ENCODE measurements at places on chromosomes 12 and 14.

GRCh38 chr12:40117818-40118217, 11.9 kb upstream of the SLC2A13 start:
- no peak for DNase-seq

DNA sequence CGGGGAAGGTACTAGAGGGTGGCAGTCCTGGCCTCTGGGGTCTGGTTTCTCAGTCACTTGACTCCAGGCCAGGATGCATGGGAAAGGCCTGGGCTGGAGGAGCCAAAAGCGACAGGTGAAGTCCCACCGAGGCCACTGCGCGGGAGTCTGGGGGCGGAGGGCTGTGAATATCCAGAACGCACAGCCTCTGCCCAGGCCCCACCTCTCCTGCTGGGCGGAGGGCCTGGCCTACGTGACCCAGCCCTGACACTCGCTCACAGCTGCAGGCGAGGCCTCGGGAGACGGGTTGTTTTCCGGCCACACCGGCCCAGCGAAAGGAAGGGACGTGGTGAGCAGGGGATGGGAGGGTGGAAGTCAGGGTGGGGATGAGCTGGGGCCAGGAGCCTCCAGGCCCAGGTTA, 91.2 kb downstream of the RFLNA start:
- DNase-seq: peak; percentile 75

DNA sequence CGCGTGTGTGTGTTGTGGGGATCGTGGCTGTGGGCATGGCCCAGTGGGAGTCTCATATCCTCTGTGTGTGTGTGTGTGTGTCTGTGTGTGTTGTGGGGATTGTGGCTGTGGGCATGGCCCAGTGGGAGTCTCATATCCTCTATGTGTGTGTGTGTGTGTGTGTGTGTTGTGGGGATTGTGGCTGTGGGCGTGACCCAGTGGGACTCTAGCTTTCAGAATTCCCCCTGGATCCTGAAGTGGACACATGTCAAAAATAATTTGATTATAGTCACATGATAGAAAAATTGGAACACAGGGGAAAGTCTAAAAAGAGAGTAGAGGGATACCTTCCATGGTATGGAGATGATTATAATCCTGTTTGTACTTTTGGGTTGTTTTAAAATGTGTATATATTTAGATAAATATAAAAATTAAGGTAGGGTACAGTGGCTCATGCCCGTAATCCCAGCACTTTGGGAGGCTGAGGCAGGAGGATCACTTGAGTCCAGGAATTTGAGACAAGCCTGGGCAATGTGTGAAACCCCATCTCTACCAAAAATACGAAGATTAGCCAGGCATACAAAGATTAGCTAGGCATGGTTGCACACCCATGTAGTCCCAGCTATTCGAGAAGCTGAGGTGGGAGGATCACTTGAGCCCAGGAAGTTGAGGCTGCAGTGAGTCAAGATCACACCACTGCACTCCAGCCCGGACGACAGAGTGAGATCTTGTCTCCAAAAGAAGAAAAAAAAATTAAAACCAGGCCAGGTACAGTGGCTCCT, 11.0 kb downstream of the PAPLN start:
- no peak for DNase-seq

GRCh38 chr12:111597831-111598636, 1.1 kb downstream of the ATXN2 start:
- DNase-seq: peak; percentile 53

- DNase-seq: no peak
Measured at GRCh38 chr14:24179961-24180796, 8.3 kb downstream of the REC8 start.

DNA sequence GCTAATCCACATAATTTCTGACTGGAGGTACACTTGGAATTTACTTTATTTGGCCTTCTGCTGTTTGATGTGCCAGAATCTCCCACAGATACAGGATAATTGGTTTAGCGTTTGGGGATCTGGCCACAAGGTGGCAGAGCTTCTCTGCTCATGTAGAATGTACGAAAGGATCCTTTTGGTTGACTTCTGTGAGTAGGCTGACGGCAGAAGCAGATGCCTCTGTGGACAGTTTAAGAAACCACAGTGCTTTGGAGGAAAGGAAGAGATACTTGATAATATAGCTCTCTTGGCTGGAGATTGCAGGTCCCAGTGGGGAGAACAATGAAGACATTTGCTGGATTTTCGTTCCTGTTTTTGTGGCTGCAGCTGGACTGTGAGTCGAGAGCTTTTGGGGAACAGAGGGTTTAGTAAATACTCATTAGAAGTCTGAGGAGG, 75.3 kb upstream of the OR4E1 start:
- DNase-seq: peak; percentile 16

- DNase-seq: no peak
Measured at GRCh38 chr12:107511292-107511691, 174.3 kb upstream of the PWP1 start.

DNA sequence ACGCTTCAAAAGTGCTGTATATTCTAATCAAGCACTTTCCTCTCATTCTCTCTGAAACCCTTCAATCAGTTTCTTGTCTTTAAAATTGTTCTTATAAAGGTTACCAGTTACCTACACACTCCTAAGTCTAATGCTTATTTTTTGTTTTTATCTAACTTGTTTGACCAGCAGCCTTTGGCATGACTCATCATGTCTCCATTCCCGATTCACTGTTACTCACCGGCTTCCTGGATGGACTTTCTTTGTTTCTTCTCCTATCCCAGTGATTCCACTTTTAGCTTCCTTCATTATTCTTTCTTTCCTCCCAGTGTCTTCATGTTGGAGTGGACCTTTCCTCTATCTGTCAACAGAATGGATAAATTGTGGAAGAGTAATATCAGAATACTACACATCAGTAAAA, 368.6 kb upstream of the CCDC196 start:
- DNase-seq: no peak

DNA sequence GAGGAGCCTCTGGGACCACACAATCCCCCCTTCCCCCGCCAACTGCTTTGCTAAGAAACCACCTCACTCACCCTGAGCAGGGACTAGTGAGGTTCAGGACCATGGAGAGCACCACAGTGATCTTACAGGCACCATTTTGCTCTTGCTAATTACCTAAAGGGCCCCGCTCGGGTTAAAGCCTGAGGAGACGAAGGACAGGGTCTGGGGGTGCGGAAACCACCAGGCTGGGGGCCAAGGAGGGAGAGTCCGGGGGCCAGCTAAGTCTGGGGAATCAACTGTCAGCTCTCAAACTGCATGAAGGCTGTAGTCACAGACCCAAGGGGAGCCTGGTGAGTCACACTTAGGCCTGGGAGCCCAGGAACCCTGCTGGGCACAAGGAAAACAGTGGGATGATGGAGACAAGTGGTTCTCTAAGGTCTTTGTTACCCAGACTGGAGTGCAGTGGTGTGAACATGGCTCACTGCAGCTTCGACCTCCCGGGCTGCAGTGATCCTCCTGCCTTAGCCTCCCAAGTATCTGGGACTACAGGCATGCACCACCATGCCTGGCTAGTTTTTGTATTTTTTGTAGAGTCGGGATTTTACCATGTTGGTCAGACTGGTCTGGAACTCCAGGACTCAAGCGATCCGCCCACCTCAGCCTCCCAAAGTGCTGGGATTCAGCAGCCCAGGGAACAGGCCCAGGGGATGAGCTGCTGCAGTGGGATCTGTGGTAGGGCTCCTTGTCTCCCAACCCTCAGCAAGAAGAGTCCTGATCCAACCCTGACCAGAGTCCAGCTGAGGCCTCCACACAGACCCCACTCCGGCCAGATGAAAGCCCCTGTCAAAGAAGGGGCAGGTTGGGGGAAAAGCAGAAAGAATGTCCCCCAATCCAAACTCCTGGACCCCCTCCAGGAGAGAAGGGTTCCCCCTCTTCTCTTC, 98.8 kb downstream of the CALM1 start:
- DNase-seq: peak; percentile 81

GRCh38 chr14:65301862-65302539, 110.5 kb upstream of the FUT8 start:
- DNase-seq: no peak

DNA sequence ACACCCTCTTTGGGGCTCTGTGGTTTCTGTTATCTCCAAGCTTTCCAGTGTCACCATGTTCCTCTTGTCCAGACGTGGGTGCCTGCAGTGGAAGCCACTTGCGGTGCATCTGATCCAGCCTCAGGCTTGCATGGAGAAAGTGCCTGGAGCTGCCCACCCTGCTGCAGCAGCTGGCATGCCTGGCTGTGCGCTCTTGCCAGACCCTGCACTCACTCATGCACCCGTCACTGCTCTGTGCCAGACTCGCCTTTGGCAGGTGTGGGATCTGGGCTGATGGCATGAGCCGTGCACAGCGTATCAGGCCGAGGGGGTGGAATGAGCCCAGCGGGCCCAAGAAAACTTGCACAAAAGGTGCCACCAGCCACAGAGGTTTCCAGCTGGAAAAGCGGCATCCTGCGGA, 105.1 kb downstream of the MNAT1 start:
- peak; percentile 26 for DNase-seq

- no peak for DNase-seq
Measured at GRCh38 chr14:87995500-87996290, 2.7 kb upstream of the GALC start.

DNA sequence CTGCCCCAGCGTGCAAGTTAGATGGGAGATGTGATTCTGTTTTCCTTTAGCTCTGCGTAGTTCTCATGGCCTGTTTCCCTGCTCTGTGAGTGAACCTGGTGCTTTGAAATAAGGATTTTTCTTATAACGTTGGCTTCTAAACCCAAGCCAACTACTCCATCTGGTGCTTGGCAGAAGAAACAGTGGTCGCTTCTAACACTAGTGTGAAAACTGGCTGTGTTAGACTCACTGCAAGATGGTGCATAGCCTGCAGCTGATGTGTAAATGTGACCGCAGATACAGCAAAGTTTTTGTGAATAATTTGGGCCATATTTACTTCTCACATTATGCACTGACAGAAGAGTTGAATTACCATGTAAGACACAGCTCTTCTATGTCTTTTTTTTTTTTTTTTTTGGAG, 12.2 kb downstream of the GTF2H3 start:
- DNase-seq: no peak

Measured in muscle of arm (tissue), 14 donors.